ENCODE measurements at places on chromosomes 3 and 15. TPM values are rescaled to one million over a fixed set of nuclear protein-coding genes. Genes with fewer than 3 reads are reported as not detected.

Gene UQCC5
- 31.3 TPM for total RNA-seq

Gene CLRN1
- not detected for total RNA-seq

Gene CHMP2B
- 40.0 TPM for total RNA-seq

Gene CD96
- total RNA-seq = not detected

GRCh38 chr3:170997961-170998913 lies 28.3 kb downstream of the SLC2A2 start:
- peaks cover 70% of the 10 kb centered on the region for H3K4me1 ChIP-seq
- peak overlapping the region; percentile 76 for H3K27ac ChIP-seq
- peak; percentile 30 for DNase-seq
- H3K36me3 ChIP-seq = no peaks in the 10 kb centered on the region
- peak overlapping the region; percentile 65 for H3K4me3 ChIP-seq

GRCh38 chr15:75649848-75650247 lies 2.1 kb downstream of the SNX33 start:
- H3K4me1 ChIP-seq = peaks cover 75% of the 10 kb centered on the region
- peak overlapping the region; percentile 96 for H3K27ac ChIP-seq
- H3K4me3 ChIP-seq = peak overlapping the region; percentile 97
- H3K36me3 ChIP-seq = peaks cover 27% of the 10 kb centered on the region

DNA sequence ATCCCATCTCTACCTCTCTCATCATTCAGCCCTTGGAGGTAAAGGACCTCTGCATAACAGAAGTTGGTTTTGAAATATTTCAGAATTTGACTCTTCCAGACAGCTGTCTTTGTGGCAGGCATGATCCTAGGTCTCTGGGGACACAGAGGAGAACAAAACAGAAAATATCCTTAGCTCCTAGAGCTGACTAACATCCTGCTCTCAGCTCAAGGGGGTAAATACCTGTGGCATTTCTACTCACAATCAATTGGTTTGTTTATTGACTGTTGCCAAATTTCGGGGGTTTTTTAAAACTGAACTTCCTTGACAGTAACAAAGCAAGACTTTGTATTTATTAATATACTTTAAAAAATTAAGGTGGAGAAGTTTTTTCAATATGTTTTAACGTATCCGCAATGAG lies 78.8 kb downstream of the EOMES start:
- no peak overlapping the region for H3K27ac ChIP-seq
- H3K36me3 ChIP-seq = no peaks in the 10 kb centered on the region

DNA sequence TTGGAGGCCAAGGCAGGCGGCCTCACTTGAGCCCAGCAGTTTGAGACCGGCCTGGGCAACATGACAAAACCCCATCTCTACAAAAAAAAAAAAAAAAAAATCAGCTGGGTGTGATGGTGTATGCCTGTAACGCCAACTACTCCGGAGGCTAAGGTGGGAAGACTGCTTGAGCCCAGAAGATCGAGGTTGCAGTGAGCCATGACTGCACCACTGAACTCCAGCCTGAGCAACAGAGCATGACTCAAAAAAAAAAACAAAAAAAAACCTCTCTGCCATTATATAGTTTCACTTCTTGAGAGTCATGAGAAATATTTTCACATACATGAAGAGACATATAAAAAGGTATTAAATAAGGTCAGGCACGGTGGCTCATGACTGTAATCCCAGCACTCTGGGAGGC lies 45.9 kb upstream of the CP start:
- H3K36me3 ChIP-seq = no peaks in the 10 kb centered on the region
- no peak overlapping the region for H3K4me3 ChIP-seq
- no peak overlapping the region for H3K27ac ChIP-seq
- H3K4me1 ChIP-seq = peaks cover 27% of the 10 kb centered on the region
- no peaks in the 10 kb centered on the region for H3K27me3 ChIP-seq

- H3K4me3 ChIP-seq = no peak overlapping the region
- peaks cover 7% of the 10 kb centered on the region for H3K27me3 ChIP-seq
- H3K36me3 ChIP-seq = no peaks in the 10 kb centered on the region
These were observed 203.4 kb downstream of the FOXP1 start for GRCh38 chr3:71380096-71380495.

- H3K27me3 ChIP-seq = peaks cover 3% of the 10 kb centered on the region
- H3K4me3 ChIP-seq = no peak overlapping the region
- no peaks in the 10 kb centered on the region for H3K36me3 ChIP-seq
These were observed 45.7 kb upstream of the INO80 start for GRCh38 chr15:41161736-41162135.

DNA sequence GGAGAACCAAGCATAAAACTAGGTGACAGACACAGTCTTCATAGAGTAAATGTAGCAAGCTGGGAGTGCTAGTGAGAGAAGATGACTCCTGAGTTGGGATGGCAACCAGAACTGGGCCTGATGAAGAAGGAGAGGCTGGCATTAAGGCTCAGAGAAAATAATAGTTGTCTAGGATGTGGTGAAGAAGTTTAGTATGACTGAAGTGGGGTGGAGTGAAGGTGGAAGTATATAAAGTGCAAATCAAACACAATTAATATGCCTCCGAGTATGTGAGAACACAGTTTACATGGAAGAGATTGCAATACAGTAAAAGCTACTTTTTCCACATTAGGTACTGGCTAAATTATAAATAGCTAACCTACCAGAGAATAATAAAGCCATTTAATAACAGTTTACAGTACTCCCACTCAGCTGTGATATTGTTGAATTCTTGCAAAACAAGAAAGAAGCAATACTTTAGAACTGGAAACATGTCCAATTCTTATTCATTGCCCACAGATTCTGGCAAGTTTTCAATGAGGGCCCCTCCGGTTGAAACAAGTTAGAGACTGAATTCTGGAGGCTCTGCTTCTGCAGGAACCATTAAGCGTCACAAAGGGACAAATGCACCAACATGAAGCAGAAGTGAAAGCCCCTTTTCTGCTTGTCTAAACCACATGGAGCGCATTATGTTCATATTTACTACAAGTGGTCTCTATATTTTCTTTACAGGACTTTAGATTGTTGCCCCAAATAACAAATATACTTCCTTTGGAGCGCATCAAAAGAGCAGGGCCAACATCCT lies 243.7 kb downstream of the SLC9A9 start:
- H3K4me3 ChIP-seq = no peak overlapping the region
- no peak for DNase-seq
- H3K36me3 ChIP-seq = no peaks in the 10 kb centered on the region
- H3K27ac ChIP-seq = no peak overlapping the region
- H3K27me3 ChIP-seq = no peaks in the 10 kb centered on the region

- peak overlapping the region; percentile 80 for H3K27ac ChIP-seq
- H3K27me3 ChIP-seq = peaks cover 36% of the 10 kb centered on the region
- H3K4me3 ChIP-seq = peak overlapping the region; percentile 47
- peaks cover 90% of the 10 kb centered on the region for H3K36me3 ChIP-seq
These were observed 139.8 kb downstream of the DUT start for GRCh38 chr15:48471073-48471472.

DNA sequence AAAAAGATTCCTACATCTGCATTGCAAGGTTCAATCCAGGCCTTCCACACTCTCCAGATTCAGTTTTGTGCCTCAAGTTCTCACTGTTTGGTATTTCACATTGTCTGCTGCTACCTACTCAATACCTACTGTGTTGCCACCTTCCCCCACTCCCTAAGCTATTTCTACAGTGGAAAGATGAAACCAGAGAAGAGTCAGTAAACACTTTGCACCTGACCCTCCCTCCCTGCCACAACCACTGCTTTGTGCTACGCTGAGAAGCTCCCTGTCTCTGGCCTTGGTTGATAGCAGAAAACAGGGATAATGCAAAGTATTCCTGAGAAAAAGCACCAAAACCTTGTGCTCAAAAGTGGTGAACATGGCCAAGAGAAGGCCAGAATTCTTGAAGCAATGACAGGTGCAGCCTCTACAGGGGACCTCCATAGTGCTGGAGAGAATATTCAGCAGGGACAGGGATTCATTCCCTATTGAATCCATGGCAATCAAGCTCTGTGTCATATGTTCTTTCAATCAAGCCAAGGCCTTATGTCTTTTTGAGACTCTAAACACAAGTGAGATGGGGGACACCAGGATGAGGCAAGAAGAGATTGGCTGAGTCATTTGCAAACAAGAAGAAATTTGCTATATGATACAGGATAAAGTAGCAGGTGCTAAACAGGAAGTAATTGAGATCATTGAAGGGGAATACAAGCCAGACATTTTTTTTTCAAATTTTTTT lies 83.5 kb upstream of the LIPC start:
- H3K27ac ChIP-seq = no peak overlapping the region
- no peaks in the 10 kb centered on the region for H3K36me3 ChIP-seq
- DNase-seq = no peak
- no peaks in the 10 kb centered on the region for H3K4me1 ChIP-seq
- peaks cover 8% of the 10 kb centered on the region for H3K27me3 ChIP-seq

DNA sequence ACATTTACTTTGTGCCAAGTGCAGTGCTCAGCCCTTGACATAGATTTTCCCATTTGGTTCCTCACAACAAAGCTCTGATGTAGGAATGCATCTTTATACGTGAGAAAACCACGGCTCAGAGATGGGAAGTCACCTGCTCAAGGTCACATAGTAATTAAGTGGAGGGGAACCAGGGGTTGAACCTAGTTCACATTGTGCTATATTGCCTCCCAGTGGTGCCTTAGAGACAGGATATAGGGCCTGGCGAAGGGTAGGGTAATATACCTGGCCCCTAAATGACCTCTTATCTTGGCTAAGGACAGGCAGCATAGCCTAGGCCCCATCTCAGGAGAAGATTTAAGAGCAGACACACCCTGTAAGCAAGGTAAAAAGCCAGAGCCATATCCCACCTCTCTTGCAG lies 71.5 kb downstream of the FOXP1 start:
- DNase-seq = no peak
- no peaks in the 10 kb centered on the region for H3K36me3 ChIP-seq
- peaks cover 18% of the 10 kb centered on the region for H3K4me1 ChIP-seq
- no peak overlapping the region for H3K4me3 ChIP-seq

DNA sequence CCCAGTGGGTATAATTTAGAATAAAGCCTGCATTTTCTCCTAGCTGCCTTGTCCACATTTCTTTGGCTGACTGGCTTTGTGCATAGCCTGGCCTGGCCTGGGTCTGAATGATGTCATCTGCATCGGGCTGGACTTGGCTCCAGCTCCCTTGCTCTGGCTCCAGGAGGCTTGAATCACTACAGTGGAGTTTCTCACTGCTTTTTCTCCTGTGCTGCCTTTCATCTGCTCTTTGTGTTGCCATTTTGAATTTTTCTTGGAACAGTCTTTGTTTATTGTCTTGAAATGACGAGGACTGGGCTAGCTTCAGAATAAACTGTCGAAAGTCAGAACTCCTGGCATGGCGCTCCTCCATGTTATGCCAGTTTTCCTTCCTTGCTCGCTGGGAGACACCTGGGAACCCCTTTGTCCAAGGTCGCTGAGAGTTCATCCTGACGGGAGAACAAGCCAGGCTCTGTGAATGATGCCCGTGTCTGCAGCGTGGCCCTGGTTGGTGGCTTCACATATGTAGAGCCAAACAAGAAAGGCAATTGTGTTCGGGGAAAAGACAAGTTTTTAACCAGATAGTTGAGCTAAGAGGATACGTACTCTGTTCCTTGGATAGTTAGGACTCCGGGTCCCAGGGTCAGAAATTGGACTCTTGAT lies 258.9 kb downstream of the PDZRN3 start:
- no peaks in the 10 kb centered on the region for H3K4me1 ChIP-seq
- H3K36me3 ChIP-seq = no peaks in the 10 kb centered on the region
- DNase-seq = peak; percentile 51
- no peaks in the 10 kb centered on the region for H3K27me3 ChIP-seq

DNA sequence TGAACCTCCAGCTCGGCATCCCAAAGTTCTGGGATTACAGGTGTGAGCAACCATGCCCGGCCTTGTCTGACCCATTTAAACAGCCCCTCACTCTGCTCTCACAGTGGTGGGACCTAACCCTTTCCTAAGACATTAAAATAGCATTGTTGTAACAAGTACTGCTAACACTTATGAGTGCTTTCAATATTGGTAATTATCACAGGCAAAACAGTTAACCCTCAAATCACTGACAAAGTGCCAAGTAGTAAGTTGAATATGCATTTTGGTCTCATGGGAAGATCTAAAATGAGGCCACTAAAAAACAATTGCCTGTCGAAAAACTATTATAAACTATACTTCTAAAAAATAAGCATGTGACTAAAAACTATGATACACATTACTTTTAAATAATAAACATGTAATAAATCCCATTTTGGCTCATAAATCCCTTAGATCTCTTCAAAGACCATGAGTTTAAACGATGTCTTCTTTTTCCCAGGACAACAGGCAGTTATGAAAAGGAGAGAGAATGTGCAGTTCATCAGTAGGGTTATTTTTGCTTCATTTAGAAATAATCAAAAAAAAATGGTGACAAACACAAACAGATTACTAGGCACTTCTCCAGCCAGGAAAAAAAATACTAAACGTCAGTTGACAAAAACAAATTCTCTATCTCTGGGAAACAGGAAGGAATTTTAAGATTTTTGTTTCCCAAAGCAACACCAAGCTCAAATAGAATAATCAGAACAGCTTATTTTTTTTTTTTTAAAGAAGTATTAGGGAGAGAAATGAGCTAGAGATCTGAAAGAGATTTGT lies 95.4 kb downstream of the RFTN1 start:
- no peak overlapping the region for H3K4me3 ChIP-seq
- H3K36me3 ChIP-seq = peaks cover 10% of the 10 kb centered on the region
- DNase-seq = no peak

DNA sequence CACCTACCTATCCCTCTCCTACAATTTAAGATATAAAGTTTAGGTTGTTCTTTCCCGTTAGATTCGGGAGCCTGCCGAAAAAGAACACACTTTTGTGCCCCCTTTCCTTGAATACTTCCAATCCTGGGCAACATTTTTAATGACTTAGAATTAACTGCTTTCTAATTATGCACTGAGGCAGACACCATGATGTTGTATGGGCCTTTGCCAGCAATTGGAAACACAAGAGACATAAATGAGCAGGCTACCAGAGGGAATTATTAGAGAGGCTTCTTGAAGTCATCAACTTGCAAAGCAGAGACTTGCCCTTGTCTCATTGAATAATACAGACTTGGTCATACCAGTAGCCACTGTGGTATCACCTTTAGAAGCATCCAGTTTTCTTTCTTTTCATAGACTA lies 96.8 kb downstream of the CDIN1 start:
- peaks cover 30% of the 10 kb centered on the region for H3K36me3 ChIP-seq
- peaks cover 12% of the 10 kb centered on the region for H3K4me1 ChIP-seq
- H3K4me3 ChIP-seq = no peak overlapping the region

- DNase-seq = no peak
- H3K4me3 ChIP-seq = no peak overlapping the region
These were observed 43.8 kb downstream of the OSBPL10 start for GRCh38 chr3:31937225-31937624.

DNA sequence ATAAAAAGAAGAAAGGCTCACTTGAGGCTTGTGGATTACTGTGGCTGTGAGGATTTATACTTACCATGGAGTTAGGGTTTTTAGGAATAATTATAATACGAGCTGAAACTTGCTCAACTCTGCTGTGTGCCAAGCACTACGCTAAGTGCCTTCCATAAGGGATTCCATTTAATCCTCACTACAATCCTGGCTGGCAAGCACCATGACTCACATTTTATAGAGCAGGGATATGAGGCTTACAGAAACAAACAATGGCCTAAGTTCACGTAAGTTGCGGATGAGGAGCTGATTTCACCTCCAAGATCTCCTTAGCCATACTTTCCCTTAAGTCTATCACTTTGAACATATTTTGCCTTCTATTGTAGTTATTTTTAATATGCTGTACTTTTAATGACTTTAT lies 43.9 kb upstream of the ARL8B start:
- peaks cover 36% of the 10 kb centered on the region for H3K27me3 ChIP-seq
- no peak overlapping the region for H3K4me3 ChIP-seq
- H3K4me1 ChIP-seq = no peaks in the 10 kb centered on the region
- peak; percentile 17 for DNase-seq
